A549 (cell line): ENCODE measurements at places on chromosomes 12 and 14.

GRCh38 chr14:73027546-73027945, 640 bp upstream of the ZFYVE1 start:
- DNase-seq = no peak

- no peak for DNase-seq
These were observed 15.8 kb downstream of the ATP5MC2 start for GRCh38 chr12:53660041-53660440.

DNA sequence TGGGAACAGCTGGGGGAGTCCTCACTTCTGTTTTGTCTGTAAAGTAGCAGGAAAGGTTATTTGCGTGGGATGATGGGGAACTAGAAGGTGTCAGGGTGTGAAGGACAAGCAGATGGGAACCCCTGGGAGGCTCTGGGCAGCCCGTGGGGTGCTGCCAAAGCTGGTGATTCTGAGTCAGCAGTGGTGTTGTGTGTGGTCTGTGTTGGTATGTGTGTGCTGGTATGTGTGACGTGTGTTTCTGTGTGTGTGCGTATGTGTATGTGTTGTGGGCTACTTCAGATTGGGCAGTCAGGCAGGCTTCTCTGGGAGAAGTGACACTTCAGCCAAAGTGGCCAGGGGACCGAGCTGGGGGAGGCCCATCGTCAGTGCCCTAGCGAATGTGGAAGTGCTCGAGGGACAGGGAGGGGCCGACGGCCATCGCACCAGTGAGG, 15.3 kb upstream of the BDKRB2 start:
- DNase-seq = no peak

DNA sequence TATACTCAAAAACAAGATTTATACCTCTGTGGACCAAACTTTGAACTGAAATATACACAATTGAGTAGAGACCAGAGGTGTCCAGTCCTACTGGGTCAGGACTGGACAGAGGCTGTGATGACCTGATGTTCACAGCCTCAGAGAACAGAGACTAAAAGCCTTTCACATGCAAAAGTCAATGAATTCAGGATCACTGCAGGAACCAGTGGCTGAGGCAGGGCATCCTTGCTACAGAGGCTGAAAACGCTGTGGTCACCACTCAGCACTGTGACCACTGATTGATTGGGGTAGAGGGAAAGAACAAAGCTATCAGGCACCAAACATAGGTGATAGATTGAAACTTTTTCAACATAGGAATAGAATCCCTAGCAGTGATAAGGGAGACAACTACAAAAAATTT, 25.1 kb downstream of the GRIP1 start:
- DNase-seq = no peak

- no peak for DNase-seq
These were observed 95.6 kb downstream of the DAAM1 start for GRCh38 chr14:59284059-59284458.

GRCh38 chr12:9740106-9740750, 7.3 kb upstream of the CLECL1 start:
- DNase-seq = no peak

GRCh38 chr14:20707622-20708021, 19.1 kb downstream of the ANG start:
- DNase-seq = no peak

DNA sequence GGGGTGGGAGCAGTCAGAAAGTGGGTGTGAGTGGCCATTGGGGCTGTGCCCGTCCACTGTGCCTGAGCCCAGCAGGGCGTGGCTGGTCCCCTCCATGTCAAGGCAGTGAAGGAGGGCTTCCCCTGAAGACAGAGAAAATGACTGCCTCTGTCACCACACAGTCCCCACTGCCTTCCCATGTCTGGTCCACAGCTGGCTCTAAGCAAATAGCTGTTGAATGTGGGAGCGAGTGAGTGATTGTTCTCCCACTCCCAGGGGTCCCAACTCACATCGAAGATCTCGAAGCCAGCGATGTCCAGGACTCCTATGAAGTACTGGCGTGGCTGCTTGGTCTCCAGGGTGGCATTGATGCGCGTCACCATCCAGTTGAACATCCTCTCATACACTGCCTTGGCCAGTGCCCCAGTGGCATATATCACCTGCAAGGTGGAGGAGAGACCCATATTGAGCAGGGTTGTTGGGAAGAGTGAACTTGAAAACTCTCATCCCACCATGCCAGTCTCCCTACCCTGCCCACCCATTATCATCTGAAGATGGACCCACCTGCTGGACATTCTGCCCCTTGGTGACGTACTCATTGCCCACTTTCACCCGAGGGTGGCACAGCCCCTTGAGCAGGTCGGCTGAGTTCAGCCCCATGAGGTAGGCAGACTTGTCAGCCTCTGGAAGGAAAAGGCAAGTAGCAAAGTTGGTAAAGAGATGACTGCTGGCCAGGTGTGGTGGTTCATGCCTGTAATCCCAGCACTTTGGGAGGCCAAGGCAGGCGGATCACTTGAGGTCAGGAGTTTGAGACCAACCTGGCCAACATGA, 6.6 kb downstream of the MYH7 start:
- no peak for DNase-seq
